ENCODE measurements at places on chromosomes 6 and 20.
A peak's percentile ranks its signal among the peaks of the same experiment; 100 is the strongest.

DNA sequence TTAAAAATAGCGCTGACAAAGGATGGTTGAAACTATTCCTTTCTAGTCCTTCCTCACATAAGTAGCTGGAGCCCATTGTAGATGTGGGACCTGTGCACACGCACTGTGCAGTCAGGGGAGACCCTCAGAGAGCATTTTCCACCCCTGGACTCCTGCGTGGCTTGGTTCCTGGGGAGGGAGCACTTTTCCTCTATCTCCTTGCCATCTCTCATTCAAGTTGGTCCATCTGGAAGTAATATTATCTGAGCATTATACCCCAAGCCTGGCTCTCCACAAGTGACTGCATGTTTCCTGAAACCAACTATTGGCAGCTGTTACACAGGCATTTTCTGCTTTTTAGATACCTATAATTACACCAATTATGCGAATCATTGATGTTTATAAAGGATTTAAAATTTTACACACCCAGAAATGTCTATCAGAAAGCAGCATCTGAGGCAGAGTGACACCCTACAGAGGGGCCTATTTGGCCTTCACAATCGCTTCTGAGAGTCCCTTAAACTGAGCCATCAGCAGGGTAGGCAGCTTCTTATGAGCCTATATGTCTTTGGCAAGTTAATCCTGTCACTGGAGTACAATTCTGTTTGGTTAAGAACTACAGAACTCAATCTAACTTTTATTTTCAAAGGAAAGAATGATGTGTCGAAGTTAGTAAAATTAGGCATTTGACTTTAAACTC lies 18.7 kb downstream of the SOX4 start:
- no peak for DNase-seq

- DNase-seq, result no peak
Measured at GRCh38 chr20:32287231-32287638, 9.8 kb downstream of the KIF3B start.

- no peak for DNase-seq
Measured at GRCh38 chr20:6704132-6704861, 63.2 kb upstream of the BMP2 start.

- DNase-seq, result peak; percentile 99
Measured at GRCh38 chr20:34875642-34876405, 588 bp upstream of the ACSS2 start.

- no peak for DNase-seq
Measured at GRCh38 chr6:102902471-102902870, 1509.0 kb downstream of the GRIK2 start.

- DNase-seq, result no peak
Measured at GRCh38 chr6:55012454-55012853, 161.9 kb upstream of the HCRTR2 start.

DNA sequence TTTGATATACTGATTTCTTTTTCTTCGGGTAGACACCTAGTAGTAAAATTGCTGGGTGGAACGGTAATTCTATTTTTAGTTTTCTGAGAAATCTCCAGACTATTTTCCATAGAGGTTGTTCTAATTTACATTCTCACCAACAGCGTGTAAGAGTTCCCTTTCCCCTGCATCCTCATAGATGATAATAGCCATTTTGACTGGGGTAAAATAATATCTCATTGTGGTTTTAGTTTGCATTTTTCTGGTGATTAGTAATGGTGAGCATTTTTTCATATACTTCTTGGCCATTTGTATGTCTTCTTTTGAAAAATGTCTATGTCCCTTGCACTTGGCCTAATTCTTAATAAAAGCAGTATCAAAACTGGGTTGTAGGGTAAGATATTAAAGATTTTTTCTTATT lies 148.9 kb upstream of the SIM1 start:
- DNase-seq, result no peak

GRCh38 chr6:56356426-56356825 lies 109.0 kb upstream of the COL21A1 start:
- DNase-seq, result no peak

GRCh38 chr6:106056746-106057390 lies 29.3 kb upstream of the PRDM1 start:
- no peak for DNase-seq

DNA sequence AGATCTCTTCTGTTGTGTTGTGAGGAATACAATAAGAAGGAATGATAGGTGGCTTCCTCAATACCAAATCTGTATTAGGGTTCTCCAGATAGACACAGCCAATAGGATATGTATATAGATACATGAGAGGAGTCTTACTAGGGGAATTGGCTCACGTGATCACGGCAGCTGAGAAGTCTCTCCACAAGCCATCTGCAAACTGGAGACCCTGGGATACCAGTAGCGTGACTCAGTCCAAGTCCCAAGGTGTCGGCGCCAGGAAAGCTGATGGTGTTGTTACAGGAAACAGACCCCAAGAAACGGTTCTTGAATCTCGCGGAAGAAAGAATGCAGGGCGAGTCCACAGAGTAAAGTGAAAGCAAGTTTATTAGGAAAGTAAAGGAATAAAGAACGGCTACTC lies 61.4 kb downstream of the SYTL3 start:
- DNase-seq, result no peak

DNA sequence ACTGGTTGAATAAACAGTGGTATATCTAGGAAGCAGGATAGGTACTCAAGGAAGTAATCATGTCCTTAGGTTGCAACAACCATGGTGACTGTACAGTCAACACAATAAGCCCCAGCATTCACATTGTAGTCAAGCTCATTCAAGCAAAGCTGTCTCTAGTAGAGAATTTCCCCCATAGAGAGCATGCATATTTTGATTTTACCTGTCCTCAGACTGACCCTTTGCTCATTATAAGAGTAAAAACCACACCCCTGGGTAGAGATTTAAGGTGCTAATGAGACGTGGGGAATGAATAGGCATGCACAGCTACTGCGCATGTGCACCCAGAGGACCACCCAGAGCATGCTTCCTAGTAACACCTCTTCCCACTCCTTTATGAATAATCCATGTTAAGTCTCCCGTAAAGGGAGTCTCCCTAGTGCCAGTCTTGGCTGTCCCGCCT lies 6.1 kb upstream of the RNF8 start:
- no peak for DNase-seq

GRCh38 chr20:50379049-50379990 lies 130.9 kb upstream of the PTPN1 start:
- DNase-seq, result no peak

GRCh38 chr6:12947967-12948366 lies 231.4 kb downstream of the PHACTR1 start:
- DNase-seq, result peak; percentile 3

GRCh38 chr20:51637241-51637640 lies 94.7 kb upstream of the NFATC2 start:
- no peak for DNase-seq

- DNase-seq, result no peak
Measured at GRCh38 chr6:159989492-159990480, 20.9 kb downstream of the IGF2R start.

DNA sequence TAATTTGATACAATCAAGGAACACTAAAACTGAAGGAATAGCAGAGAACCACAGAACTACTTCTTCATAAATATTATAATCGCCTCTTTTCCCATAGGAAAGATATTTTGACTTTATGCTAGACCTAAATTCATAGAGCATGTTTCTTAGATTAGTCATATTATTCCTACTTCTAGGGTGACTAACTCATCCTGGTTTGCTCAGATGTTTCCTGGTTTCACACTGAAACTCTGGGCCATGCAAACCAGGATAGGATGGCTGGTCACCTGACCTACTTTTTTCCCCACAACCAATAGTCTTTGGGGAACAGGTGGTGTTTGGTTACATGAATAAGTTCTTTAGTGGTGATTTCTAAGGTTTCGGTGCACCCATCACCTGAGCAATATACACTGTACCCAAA lies 42.8 kb downstream of the MMS22L start:
- no peak for DNase-seq

DNA sequence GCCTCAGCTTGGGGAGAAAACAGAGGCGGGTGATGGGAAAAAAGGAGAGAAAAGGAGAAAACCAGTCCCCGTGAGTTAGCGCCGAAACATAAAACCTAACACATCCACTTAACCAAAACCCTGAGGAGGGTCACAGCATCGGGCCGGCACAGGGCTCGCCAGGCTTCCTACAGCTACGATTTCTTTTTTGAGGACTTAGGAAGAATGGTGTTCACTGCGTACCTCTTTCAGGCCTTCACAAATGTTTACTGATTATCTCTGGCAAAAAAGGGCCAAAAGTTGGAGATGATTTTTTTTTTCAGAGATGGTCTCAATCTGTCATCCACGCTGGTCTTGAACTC lies 48.8 kb downstream of the DSTN start:
- no peak for DNase-seq

DNA sequence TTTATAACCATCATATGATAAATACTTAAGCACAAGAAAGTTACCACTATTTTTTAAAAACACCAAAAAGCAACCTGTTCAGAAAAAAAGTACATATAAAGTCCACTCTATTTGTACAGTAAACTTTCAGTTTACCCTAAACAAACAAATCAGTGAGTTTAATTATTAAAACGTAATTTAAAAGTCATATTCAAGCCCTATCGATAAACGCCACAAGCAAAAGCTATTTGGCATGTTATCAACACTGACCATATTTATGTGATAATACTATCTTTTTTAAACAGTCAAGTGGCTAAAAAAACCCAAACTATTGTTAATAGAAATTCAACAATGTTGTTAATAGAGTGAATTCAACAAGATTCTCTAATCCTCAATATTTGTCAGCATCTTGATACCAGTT lies 1.9 kb downstream of the KATNA1 start:
- no peak for DNase-seq

GRCh38 chr6:18506382-18507017 lies 119.3 kb downstream of the RNF144B start:
- peak; percentile 95 for DNase-seq

DNA sequence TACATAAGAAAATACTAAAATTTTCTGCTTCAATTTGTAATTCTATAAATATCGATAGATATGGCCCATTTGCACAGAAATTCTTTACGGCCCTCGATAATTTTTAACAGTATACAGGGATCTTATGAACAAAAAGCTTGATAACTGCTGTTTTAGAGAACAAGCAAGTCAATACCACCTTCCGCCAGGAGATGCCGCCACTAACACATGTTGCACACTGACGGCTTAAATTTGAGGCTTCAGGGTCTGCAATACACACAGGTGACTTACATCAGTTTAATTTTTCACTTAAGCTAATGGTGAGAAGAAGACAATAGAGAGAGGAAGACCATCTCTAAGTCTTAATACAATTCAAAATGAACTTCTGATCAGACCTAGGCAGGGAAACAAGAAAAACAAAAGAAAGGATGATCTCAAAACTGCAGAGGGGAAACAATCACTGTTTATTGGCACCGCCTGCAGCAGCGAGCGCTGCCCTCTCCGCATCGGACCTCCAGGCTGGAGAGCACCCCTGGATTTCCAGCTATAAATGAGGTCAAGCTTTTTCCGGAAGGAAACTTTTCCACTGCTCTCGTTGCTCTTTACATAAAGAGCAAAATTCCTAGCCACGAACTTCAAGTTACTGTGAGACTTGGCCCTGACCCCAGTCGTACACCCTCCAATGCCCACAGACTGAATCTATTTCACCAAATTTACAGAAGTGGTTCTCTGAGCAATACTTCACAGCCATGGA lies 53.9 kb downstream of the OTOR start:
- DNase-seq, result peak; percentile 86

DNA sequence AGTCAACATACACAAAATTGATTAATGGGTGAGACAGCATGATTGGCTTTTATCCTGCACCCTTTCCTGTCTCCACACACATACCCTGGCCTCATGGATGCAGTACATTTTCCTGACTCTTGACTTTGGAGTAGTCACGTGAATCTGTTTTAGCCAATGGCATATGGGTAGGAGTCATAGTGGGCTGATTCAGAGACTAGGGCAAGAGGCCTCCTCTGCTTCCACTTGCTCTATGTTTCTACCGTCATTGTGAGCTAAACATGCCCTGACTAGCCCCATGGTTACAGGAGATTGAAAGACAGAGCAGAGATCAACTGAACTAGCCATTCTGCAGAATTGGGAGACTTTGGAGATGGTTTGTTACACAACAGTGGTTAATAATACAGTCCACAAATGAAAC lies 850.0 kb downstream of the DHX35 start:
- DNase-seq, result no peak

DNA sequence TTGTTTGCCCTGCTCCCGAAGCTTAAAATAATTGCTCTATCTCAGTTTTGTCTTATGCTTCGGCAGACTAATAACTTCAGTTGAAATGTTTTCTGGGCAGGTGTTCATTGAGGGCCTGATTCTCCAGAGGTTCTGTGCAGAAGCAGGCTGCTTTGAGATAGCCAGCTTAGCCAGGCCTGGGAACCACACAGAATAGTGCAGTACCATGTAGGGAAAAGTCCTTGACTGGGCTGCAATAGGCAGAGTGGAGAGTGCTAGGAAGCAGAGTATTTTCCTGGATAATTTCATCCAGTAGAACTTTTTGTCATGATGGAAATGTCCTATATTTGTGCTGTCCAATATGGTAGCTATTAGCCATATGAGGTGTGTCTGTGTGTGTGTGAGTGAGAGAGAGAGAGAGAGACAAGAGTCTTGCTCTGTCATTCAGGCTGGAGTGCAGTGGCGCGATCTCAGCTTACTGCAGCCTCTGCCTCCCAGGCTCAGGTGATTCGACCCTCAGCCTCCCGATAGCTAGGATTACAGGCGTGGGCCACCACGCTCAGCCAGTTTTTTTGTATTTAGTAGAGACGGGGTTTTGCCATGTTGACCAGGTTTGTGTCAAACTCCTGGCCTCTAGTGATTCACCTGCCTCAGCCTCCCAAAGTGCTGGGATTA lies 15.9 kb downstream of the TOP1 start:
- DNase-seq, result no peak

DNA sequence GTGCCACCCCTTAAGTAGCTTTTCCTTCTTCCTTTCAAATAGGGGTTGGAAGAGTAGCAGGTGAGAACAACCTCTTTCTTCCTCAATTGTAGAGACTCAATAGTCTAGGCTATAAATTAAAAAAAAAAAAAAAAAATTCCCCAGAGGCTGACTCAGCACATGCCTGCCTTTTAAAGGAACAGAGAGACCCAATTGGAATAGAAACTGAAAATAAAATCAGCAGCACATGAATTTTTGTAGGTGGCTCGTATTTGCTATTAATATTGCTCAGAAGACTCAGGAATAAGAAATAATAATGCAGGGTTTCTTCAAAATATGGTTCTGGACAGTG lies 19.3 kb downstream of the TOP1 start:
- no peak for DNase-seq

GRCh38 chr6:9708600-9708999 lies 706.3 kb downstream of the TFAP2A start:
- no peak for DNase-seq

GRCh38 chr20:44664131-44664530 lies 12.6 kb upstream of the ADA start:
- DNase-seq, result no peak

GRCh38 chr6:47724300-47724699 lies 25.9 kb downstream of the ADGRF4 start:
- DNase-seq, result no peak

GRCh38 chr6:148635070-148635743 lies 111.6 kb upstream of the UST start:
- no peak for DNase-seq

GRCh38 chr6:5529015-5529414 lies 267.7 kb downstream of the FARS2 start:
- DNase-seq, result no peak

DNA sequence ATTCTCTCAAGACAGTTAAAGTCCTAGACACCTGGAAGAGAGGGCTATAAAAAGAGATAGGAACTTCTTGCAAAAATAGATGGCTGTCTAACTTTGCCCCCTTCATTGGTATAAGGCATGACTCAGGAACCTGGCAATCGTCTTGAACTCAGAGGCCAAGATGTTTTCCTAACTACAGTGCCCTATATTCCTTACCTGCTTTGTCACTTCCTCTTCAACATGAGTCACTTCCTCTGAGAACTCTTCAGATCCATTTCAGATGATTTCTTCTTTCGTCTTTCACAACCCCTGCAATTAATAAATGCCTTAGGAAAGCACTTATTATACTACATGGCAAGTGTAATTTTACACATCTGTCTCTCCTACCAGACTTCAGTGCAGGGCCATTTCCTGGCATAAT lies 83.5 kb downstream of the HAO1 start:
- no peak for DNase-seq
